ENCODE measurements at places on chromosomes 5 and 9.

GRCh38 chr5:179120421-179120861 lies 60.3 kb downstream of the ZNF354C start:
- no peak for DNase-seq

- DNase-seq = no peak
These were observed 156.8 kb downstream of the SEMA5A start for GRCh38 chr5:9388941-9389674.

DNA sequence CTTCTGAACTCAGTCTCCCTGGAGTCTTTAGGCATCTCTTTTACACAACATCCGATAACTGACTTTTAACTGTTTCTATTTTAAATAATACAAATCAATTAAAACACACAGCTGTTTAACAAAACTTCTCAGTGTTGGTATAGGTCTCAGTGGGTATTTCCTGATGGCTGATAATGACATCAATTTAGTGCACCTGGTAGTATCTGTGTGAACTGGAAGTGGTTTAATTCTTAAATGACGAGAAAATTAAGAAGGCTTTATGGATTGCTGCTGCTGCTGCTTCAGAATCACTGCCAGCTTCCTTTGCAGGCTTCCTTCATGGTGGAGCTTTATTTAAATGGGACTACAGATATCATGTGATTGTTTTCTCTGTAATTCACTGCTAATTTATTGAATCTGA lies 92.3 kb downstream of the RPS23 start:
- DNase-seq = no peak

DNA sequence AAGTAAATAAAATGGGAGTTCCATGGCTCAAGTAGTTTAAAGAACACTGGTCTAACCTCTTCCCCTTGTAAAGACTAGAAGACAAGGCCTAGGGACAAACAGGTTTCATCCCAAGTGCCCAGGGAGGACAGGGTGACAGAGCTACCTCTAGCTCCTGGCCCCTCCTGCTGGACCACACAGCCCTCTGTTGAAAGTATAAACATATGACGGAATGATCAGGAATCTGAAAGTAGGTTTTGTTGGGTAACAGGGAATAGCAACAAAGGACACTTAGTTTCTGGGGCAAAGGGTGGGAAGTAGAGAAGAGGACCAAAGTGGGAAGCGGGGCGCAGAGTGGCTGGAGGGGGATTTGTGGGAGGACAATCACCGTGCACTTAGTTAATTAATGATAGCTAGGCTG lies 67.0 kb upstream of the DAB2IP start:
- DNase-seq = no peak

- no peak for DNase-seq
These were observed 10.8 kb upstream of the TTC39B start for GRCh38 chr9:15317836-15318235.

DNA sequence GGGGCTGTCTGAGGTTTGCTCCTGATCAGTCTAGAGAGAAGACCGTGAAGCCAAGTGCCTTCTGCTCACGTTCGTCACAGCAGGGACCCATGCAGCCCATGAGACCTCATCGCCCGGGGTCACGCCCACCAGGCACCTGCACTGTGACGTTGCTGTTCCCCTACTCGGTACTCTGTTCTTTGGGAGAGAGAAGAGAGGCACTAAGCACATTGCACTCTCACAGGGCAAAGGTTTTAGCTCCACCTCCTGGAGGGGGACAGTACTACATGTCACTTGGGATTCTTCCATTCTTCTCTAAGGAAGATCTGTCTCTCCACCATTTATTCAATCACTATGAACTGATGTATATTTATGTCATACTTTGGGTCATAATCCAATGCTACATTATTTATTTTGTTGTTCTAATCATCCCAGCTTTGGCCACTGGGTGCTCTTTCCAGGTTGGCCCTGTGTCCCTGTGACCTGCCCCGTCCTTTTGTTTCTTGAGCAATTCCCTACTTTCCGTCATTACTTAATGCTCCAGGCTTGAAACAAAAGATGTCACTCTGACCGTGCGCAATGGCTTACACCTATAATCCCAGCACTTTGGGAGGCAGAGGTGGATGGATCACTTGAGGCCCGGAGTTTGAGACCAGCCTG lies 31.4 kb upstream of the BRD3 start:
- peak; percentile 24 for DNase-seq

GRCh38 chr5:55316837-55317236 lies 9.0 kb downstream of the MTREX start:
- no peak for DNase-seq

DNA sequence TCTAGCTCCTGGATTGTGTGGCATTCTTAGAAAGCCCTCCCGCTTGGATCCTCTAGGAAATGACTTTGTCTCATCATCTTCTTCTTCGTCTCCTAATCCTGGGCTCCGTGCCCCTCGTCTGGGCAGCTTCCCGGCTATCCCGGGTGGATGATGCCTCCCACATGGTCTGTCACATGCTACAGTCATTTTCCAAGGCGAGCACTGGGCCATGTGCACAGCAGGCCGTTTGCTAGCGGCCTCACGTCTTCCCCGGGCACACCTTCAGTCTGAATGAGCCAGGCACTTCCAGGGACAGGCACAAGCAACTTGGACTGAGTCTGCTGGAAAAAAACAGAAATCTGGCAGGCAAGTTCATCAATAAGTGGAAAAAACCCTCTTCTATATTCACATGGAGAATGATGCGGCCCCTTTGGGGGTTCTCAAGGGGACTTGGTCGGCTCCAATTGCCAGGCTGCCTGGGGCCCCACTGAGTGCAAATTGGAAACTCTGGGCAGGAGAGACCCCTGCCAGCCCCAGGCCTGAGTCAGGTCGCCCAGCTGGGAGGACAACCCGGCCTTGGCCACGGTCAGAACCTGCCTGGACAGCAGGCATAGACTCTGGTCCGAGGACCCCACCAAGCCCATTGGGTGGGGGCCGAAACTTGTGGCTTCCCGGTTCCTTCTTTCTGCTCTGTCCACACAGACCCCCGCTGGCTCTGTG lies 11.1 kb upstream of the WNK2 start:
- no peak for DNase-seq

DNA sequence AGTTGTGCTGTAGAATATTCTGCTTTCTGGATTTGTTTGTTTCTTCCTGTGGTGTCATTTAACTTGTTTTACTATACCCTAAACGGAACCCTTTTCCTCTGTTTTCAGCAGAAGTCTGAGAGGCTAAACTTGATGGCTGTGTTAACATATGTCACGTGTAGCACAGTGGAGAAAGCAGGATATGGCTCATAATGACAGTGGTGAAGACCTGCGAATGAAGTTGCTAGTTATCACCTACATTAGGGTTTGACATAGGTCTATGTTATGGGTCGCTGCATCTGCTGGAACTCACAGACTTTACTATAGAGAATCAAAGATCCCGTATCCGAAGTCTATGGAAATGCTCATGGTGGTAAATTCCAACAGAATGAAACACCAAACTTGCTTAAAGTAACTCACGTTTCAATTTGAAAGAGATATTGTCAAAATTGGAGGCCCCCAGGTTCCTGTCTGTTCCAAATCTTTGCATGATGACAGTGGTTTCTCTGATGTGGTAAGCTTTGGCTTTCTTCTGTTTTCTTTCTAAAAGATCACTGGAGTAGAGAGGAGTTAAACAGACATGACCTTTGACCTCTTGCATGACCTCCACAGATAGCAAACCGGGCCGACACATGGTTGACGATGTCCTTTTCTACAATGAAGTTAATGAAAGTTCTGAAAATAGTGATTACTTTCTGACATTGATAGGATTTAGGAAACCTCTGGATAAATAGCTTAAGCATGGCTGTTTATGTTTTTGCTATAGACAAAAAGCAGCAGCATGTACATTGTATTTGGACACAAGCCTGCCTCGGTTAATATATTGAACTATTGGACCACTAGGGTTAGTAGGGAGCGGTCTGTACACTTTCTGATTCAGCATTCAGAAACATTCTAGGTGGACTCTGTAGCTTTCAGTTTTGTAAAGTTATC lies 3.1 kb upstream of the CATSPER3 start:
- no peak for DNase-seq

GRCh38 chr9:107929443-107929842 lies 439.9 kb upstream of the KLF4 start:
- DNase-seq = no peak

GRCh38 chr5:72076621-72077300 lies 30.5 kb upstream of the MAP1B start:
- DNase-seq = no peak
